CD4-positive, alpha-beta T cell treated with Interleukin-21 for 1 hour (primary cell): ENCODE measurements at places on chromosomes 6 and 20.

GRCh38 chr6:5095236-5095635, 10.1 kb downstream of the PPP1R3G start:
- no peak for DNase-seq

GRCh38 chr6:53858913-53859312, 64.1 kb downstream of the LRRC1 start:
- no peak for DNase-seq

DNA sequence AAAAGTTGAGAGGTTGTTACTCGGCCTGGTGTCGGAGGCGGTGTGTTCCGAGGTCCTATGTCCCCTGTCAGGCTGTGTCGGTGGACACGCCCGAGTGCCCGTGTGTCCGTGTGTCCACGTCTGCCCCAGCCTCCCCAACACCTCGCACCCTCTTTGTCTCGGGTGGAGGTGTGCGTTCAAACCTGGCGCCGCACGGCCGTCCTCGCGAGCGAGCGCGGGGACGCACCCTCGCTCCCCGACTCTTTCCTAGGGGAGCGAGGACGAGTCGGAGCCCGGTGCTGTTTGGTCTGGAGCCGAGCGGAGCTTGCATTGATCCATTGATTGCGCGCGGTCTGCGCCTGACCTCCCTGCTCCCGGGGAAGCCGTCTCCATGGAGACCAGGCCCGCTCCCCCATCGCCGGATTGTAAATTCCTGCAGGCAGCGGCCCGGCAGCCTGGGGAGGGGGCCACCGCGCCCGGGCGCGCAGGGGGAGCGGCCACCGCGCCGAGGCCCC, 411 bp upstream of the SCUBE3 start:
- no peak for DNase-seq

DNA sequence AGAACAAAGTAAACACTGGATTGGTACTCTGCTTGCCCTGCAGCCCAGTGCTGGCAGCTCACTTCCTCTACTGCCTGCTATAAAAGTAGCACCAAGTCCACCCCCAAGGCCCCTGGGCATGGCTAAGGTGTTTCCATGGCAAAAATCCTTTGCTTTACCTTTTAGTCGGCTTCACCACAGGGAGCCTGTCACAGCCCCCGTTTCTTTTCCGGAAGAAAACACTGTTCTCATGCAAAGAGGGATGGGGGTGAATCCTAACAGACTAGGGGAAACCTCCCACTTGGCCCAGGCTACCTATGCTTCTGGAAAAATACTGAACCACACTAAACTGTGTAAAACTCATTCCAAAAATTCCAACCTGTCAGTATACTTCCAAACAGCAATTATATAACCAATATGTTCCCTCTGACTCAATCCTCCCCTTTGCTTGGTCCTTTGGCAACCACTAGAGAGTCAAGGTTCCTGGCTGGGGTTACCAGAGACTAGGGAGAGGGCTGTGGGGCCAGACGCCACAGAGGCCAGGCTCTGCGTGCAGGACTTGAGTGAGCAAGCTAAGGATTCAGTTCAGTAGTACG, 16.1 kb downstream of the PPIL1 start:
- no peak for DNase-seq
